Upper lobe of left lung (tissue), 6 donors: ENCODE measurements at places on chromosomes 4 and X.

GRCh38 chrX:15948318-15948660, 93.7 kb upstream of the AP1S2 start:
- DNase-seq, result no peak

GRCh38 chr4:119100655-119101054, 35.0 kb upstream of the MYOZ2 start:
- DNase-seq, result no peak

GRCh38 chr4:3862640-3863420, 96.6 kb downstream of the ADRA2C start:
- DNase-seq, result no peak

DNA sequence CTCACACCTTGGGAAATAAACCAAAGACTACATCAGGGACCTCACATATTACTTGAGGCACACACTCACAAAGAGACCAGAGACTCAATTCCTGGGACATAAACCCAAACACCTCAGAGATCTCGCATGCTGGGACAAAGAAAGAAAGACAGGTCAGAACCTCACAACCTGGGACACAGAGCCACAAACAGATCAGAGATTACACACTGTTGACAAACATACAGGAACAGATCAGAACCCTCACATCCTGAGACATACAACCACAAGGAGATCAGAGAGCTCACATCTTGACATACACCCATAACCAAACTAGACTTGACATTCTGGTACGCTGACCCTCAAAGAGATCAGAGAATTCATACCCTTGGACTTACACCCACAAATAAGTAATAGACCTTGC, 17.3 kb downstream of the SUV39H1 start:
- DNase-seq, result no peak

- DNase-seq, result no peak
Measured at GRCh38 chrX:56795309-56795868, 66.3 kb downstream of the NBDY start.

DNA sequence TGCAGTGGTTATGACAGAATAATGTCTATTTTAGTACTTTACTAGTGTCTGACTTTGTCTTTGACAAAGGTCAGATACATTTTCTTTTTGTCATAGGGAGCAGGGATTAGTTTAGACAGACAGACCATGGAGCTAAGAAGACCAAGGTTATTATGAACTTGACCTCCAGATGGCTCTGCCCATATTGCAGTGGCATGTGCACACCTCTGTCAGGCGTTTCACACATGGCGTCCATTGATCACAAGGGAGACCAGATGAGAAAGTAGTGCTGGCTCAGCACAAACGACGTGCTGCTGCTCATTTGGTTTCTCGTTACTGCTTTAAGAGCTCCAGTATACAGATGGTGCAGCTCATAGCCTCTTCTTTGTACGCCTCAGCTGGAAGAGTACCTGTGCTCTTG, 56.3 kb upstream of the HPSE start:
- DNase-seq, result no peak

DNA sequence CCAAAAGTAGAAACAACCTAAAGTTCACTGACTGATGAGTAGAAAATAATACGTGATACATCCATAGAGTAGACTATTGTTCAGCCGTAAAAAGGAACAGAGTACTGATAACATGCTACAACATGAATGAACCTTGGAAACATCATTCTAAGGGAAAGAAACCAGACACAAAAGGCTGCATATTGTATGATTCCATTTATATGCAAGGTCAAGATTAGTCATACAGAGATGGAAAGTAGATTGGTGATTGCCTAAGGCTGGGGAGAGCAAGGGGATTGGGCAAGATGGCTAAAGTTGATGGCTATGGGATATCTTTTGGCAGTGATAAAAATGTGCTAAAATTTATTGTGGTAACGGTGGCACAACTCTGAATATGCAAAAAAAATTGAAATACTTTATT, 209.1 kb downstream of the RELL1 start:
- DNase-seq, result no peak

DNA sequence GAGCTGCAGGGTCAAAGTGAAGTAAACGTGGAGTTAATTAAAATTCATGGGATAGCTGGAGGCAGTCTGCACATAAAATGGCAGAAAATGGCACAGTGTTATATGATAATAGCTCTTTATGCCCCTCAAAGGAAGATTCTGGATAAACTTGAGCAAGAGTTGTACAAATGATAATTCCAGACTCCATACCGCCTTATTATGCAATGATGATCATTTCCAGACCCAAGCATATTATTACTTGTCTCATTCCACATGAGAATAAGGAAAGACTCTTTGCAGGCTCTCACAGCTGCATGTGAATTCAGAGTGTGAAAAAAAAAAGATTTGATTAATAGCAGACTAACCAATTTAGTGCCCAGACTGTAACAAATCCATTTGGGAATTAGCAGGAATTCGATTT, 105.4 kb downstream of the STK32B start:
- no peak for DNase-seq

- DNase-seq, result no peak
Measured at GRCh38 chrX:110135618-110136017, 132.7 kb downstream of the TMEM164 start.

GRCh38 chr4:1105067-1105466, 8.3 kb downstream of the RNF212 start:
- no peak for DNase-seq

- DNase-seq, result no peak
Measured at GRCh38 chrX:140664939-140665338, 44.6 kb upstream of the LINC00632 start.

GRCh38 chrX:106897259-106897658, 5.9 kb downstream of the RIPPLY1 start:
- no peak for DNase-seq

DNA sequence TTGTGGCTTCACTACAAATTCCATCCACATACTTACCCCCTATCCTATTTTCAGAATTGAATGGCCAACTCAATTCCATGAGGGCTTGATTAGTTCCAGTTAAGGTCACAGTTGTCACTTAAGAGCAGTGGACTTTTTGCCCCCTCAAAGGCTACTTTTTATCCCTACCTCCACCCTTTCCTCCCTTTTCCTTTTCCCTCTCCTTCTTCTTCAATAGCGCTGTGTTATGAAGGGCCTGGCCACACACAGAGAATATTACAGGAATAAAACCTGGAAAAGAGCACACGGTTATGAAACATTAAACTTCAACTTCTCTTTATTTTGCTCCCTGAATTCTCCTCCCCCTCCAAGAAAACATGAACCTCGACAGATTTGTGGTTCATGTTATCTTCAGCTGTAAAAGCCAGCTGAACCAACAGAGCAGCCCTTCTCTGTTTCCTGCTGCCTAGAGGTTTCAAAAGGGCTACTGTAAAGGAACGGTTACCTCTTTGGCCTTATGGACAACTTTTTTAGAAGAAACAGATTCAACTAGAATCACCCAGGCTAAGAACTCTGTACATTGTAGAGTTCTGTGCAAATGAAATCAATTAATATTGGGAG, 87.0 kb upstream of the RPL34 start:
- DNase-seq, result no peak

DNA sequence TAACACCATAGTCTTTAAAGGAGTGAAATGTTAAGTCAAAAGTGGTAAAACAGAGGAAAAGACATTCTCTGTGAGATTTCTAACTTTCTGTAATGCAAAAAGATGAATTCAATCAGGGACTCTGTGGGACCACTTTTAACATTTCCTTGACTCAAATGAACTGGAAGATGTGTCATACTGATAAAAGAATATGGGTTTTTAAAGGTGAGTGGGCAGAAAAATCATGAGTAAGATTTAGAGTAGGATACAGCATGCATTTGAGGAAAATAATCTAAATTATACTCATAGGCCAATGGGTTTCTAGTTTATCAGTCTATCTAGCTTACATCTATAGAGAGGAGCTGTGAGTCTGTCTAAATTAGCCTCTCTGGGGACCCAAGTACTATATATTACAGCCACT, 11.0 kb upstream of the TEX13C start:
- DNase-seq, result no peak

DNA sequence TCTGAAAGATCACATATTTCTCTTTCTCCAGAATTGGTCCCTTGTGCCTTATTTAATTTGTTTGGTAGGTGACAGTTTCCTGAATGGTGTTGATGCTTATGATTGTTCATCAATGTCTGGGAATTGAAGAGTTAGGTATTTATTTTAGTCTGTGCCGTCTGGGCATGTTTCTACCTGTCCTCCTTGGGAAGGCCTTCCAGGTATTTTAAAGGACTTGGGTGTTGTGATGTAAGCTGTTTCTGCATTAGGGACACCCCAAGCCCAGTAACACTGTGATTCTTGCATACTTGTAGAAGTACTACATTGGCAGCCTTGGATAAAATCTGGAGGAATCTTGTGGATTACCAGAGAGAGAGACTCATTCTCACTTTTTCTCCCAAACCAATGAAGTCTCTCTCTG, 120.8 kb upstream of the CXXC4 start:
- no peak for DNase-seq

GRCh38 chrX:69396916-69397315, 107.2 kb upstream of the NALF2 start:
- no peak for DNase-seq

- no peak for DNase-seq
Measured at GRCh38 chrX:54024350-54024749, 19.9 kb downstream of the PHF8 start.

- DNase-seq, result no peak
Measured at GRCh38 chrX:153530411-153531129, 13.1 kb downstream of the ATP2B3 start.

DNA sequence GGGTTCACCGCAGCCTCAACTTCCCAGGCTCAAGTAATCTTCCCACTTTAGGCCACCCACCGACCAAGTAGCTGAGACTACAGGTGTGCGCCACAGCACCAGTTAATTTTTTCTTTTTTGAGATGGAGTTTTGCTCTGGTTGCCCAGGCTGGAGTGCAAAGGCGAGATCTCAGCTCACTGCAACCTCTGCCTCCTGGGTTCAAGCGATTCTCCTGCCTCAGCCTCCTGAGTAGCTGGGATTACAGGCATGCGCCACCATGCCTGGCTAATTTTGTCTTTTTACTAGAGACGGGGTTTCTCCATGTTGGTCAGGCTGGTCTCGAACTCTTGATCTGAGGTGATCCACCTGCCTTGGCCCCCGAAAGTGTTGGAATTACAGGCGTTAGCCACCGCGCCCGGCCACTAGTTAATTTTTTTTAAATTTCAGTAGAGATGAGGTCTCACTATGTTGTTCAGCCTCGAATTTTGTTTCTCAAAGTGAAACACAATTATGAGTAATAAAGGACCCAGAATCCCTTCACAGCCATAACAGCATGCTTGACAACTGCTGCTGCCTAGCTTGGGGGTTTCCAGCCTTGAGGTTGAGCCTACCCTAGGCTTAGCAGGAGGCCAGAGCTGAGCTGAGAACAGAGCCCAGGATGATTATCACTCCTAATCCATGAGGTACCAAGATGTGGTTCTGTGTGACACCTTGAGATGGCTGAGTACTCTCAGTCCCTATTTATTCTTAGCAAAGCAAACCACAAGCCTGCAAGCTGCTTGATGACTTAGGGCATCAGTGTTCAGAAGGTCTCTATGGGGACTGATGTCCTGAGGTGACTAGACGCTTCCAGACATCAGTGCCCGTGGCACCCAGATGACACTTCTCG, 41.6 kb upstream of the NKRF start:
- DNase-seq, result no peak

DNA sequence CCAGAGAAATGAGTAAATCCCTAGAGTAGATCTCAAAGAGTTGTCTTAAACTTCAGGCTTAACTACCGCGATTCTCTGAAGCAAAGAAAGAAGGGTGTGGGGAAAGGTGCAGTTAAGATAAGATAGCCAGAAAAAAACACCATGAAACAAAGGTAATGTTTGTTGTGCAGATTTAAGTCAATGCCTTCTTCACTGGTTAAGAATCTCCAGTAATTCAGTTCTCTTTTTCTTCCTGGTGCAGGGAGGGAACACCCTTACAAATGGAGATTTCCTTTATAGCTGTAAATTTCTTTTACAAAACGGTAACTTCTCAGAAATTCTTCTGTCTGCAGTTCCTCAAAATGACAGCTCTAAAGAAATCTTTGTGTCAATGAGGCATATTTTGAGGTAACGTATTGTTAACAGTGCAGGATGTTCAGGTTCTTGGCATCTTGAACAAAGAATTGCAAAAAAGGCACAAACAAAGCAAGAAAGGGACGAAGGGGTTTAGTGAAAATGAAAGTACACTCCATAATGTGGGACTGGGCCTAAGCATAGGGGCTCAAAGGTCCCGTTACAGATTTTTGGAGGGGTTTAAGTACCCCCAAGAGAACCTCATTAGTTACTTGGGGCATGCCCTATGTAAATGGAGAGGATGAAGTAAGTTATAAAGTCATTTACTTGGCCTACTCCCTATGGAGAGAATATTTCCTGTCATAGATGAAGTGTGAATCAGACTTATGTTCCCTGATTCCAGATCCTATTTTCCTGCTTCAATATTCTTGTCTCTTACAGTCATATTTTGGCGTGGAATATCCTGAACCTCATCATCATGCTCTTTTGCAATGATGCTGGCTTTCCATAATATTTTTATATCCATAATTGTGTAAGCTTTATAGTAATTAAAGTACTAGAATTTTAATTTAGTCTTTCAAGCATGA, 492.0 kb downstream of the PCDH11X start:
- DNase-seq, result no peak

- DNase-seq, result no peak
Measured at GRCh38 chr4:130214268-130214667, 1118.3 kb downstream of the C4orf33 start.

GRCh38 chrX:40805404-40805803, 70.1 kb upstream of the MED14 start:
- DNase-seq, result no peak

DNA sequence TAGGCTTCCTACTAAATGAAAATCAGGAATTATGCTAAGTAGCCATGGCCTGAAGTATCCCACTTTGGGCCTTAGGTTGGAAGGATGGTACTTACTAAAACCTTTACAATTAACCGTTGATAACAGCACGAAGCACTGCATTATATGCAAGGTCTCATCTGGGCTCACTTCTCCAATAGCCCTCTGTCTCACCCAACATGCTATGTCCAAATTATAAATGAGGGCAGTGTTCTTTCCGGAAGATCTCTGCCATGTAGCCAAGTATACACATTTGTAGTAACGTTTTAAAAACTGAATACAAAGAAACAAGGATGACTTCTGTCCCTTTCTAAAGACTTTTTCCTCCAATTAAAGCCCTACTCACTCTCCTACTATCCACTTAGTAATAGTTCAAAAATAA, 51.6 kb downstream of the SCFD2 start:
- DNase-seq, result no peak

- no peak for DNase-seq
Measured at GRCh38 chrX:16524316-16524715, 125.6 kb upstream of the S100G start.

- DNase-seq, result no peak
Measured at GRCh38 chr4:130478406-130478805, 1382.5 kb downstream of the C4orf33 start.

GRCh38 chrX:9897761-9898161, 69.4 kb upstream of the CLDN34 start:
- DNase-seq, result no peak
